Cardiac fibroblast (primary cell): ENCODE measurements at places on chromosomes 6 and 20.
A peak's percentile ranks its signal among the peaks of the same experiment; 100 is the strongest.

DNA sequence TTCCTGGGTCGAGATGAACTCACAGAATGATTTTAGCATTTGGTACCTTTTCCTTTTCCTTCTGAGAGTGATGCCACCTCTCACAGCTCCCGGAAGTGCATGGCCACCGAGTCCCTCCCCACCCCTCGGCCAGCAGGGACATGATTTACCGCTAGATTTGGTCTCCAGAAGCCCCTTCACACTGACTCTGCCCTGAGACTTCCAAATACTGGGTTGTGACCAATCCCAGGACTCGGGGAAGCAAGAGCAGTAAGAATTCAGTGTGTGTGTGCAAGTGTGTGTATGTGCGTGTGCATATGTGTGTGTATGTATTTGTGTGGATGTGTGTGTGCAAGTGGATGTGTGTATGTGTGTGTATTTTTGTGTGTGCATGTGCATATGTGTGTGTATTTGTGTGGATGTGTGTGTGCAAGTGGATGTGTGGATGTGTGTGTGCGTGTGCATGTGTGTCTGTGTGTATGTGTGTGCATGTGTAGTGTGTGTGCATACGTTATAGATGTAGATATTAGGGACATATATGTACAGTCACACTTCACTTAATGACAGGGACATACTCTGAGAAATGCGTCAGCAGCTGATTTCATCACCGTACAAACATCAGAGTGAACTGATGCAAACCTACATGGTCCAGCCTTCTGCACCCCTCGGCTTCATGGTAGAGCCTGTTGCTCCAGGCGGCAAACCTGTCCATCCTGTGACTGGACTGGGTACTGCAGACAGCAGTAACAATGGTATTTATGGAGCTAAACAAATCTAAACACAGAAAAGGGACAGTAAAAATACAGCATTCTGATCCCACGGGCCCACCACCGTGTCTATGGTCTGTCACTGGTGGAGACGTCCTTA, 374.5 kb downstream of the TAF4 start:
- no peak for DNase-seq

GRCh38 chr6:42103216-42103615, 39.2 kb downstream of the C6orf132 start:
- no peak for DNase-seq

- no peak for DNase-seq
These were observed 318.8 kb downstream of the ZFAND3 start for GRCh38 chr6:38138374-38138773.

GRCh38 chr6:153231048-153231646, 100.1 kb upstream of the RGS17 start:
- peak; percentile 68 for DNase-seq

DNA sequence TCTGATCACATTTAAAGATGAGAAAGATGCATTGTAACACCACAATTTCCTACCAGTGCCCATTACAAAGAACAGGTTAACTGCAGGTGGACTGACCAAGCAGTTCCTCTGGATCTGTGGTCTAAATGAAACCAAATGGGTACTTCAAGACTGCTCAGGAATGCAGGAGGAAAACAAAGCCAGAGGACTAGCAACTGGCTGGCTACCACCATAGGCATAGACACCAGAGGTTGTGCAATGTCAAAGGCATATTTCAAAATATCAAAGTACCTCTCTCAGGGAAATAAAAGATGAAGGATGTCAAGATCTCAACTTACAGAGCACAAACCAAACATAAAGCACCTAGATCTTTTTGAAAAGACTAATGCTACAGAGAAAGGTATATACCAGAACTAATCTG, 65.5 kb downstream of the GMDS start:
- peak; percentile 70 for DNase-seq

DNA sequence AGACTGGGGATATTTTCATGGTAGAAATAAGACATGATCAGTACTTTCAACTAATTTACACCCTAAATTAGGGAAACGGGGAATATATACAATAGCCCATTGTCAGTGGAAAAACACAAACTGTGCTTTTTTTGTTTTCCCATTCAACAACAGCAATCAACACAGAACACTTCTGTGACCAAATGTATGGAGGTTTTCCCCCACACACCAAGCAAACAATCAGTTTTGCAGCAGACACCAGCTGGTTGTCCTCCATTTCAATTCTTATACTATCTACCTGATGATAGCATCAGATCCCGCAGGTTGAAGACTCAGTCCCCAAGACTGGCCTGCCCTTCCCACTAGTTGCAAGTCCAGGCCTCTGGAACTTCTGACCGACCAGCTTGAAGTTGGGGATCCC, 4.5 kb downstream of the HINT3 start:
- no peak for DNase-seq

DNA sequence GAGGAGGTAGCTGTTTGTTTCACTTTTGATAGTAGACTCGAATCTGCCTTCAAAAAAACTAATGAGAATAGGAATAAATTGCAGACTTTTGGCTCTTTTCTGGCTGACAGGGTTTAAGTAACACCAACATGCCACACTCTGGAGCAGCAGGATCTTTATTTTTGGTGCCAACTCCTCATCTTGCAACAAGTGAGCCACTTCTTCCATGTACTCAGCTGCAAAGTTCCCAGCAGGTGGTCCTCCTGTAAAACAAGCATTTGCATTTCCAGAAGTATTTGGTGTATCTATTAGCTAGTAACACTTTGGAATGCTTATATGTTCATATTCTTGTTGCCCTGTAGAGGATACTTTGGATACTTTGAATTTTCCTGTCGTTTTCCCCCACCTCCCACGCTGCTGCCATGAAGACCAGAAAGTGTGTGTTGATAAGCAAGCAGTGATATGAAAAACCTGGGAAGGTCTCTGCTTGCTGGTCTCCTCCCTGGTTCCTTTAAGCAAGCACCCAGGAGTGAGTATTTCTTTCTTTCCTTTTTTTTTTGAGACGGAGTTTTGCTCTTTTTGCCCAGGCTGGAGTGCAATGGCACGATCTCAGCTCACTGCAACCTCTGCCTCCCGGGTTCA, 1.0 kb downstream of the ARMH2 start:
- DNase-seq, result no peak

GRCh38 chr6:11413728-11414127, 123.8 kb upstream of the TMEM170B start:
- peak; percentile 78 for DNase-seq
